Head of caudate nucleus (tissue), 42 donors: ENCODE measurements at places on chromosomes 7 and 10.

DNA sequence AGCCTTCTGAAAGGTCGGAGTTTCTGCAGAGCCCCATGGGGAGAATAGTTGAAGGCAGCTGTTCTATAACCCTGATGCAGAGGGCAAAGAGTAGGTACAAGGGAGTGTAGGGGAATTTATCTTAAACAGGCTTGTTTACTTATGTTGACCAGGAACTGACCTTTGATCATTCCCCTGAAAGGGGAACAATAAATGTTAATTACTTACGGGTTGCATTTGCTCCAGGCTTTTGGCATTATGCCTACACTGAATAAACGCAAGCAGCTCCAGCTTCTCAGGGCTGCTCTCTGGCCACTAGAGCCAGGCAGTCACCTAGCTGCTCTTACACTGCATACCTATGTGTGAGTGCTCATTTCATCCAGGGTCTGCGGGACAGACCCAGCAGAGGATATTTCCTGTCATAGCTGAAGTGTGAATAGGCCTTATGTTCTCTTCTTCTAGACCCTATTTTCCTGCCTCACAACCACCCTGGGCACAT is 26.9 kb upstream of the ABCA13 start:
- DNase-seq, result no peak

GRCh38 chr7:7395785-7396184 is 139.9 kb downstream of the COL28A1 start:
- DNase-seq, result no peak

DNA sequence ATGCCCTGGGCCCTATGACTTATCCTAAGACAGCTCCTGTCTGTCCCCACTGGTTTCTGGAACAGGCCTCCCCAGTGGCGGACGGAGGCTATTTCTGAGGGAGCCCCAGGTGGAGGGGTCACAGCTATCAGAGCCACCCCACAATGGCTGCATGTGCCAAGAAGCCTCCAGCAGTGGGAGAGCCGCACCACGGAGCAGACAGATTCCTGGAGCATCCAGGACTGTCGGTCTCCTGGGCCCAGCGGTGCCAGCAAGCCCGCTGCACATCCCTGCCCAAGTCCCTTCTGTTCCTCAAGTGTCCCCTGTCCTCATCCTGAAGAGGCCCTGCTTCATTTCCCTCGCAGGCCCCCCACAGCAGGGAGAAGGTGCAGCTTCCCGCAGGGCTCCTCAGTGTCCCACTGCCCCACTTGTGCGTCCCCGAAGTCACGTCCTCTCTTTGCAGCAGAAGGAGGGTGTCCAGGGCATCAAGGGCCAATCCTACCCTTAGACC is 193.0 kb upstream of the SHH start:
- DNase-seq, result no peak

DNA sequence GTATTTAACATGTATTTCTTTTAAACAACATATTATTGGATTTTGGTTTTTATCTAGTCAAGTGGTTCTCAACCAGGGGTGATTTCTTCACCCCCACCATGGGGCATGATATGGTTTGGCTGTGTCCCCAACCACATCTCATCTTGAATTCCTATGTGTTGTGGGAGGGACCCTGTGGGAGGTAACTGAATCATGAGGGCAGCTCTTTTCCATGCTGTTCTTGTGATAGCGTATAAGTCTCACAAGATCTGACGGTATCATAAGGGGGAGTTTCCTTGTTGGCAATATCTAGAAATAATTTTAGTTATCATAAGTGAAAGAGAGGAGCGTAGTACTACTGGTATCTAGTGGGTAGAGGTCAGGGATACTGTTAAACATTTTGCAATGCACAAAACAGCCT is 37.6 kb downstream of the TMEM168 start:
- DNase-seq, result no peak

DNA sequence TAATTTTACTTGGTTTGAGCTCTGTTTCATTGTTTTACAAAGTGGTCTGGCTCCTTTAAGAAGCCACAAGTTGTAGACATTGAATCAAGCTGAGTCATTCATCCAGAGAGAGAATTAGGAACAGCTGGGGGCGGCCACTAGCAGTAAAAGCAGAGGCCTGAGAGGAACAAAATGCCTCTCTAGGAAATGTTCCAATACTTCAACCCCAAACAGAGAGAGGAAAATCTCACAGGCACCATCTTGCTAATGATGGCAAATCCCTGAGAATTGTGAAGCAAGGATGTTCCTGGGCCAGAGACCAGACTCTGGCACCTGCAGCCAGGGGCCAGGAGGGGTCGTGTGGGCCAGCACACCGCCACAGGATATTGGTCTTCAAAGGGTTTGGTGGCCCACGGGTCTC is 26.5 kb upstream of the TRIL start:
- DNase-seq, result peak; percentile 64

GRCh38 chr7:44971902-44972441 is 6.8 kb downstream of the MYO1G start:
- no peak for DNase-seq

GRCh38 chr7:92769394-92769699 is 67.0 kb downstream of the CDK6 start:
- DNase-seq, result no peak

- DNase-seq, result no peak
Observed at GRCh38 chr7:26624839-26625238, 239.6 kb downstream of the SKAP2 start.

DNA sequence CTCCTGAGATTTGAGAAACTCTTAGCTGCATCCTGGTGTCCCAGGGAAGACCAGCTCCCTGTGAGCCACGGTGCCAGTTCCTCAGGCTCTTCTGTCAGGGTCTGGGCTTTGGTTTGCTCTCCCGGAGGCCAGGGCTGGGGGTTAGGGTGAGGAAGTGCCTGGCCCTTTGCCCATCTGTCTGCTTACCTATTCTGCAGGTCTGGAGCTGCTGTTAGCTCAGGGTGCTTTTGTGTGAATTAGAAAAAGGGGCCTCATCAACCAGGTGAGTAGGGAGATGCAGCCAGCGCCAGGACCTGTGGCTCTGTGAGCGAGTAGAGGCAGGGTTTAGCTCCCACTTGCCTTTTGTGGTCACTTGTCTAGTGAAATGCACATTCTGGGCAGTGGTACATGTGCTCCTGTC is 109.4 kb downstream of the DOCK1 start:
- no peak for DNase-seq

DNA sequence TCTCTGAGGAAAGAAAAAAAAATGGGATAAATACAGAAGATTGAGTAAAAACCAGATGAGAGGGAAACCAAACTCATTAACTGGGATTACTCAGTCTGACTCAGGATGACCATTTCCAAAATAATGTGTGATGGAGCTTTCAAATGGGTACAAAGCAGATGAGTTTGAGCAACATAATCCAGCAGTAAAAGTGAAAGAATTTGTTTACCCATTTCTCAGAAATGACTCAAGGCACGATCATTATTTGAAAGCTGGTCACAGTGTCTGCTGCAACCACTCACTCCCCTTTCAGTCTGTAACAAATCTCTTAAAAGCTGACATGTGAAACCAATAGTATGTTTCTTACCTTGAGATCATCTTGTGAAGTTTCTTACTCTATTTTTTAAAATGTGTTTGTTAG is 104.7 kb upstream of the KLF14 start:
- no peak for DNase-seq

- no peak for DNase-seq
Observed at GRCh38 chr7:157470017-157470322, 133.2 kb downstream of the DNAJB6 start.
